ENCODE measurements at places on chromosomes 16 and 17. TPM values are rescaled to one million over a fixed set of nuclear protein-coding genes. Genes with fewer than 3 reads are reported as not detected.

GRCh38 chr17:70562137-70562536 lies 392.8 kb downstream of the KCNJ2 start:
- DNase-seq = no peak

The FOXF1 gene
- polyA plus RNA-seq = 6.0 TPM

DNA sequence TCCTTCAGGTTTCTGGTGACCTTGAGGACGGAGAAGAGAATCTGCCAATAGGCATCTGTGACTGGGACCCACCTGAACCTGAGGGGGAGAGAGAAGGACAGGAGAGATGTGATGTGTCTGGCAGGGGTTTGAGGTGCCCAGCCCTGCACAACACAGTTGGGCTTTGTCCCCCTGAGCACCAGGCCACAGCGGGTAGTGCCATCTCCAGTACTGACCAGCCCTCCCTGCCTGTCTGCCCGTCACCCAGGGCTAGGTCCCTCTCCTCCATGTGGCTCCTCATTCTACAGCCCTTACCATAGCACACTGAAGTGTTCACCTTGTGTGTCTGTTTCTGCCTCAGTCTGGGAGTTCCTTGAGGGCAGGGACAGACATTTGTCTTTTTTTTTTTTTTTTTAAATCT lies 30.8 kb downstream of the NLRP1 start:
- DNase-seq = no peak

DNA sequence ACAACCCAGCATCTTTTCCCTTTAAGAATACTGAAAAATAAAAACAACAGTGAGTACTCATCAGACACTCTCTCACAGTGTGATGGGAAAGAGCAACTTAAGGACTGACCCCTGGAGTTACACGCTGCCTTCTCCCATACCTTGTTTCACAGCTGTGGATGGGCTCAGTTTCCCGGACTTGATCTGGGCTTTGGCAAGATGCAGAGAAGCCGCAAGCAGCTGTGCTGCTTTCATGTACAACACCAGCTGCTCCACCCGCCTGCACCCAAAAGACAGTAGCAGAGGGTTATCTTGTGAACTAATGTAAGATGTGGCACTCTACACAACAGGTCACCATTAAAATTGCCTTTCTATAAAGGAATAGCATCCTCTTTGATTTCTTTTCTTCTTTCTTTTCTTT lies 32.7 kb upstream of the ALDH3A1 start:
- DNase-seq = no peak

DNA sequence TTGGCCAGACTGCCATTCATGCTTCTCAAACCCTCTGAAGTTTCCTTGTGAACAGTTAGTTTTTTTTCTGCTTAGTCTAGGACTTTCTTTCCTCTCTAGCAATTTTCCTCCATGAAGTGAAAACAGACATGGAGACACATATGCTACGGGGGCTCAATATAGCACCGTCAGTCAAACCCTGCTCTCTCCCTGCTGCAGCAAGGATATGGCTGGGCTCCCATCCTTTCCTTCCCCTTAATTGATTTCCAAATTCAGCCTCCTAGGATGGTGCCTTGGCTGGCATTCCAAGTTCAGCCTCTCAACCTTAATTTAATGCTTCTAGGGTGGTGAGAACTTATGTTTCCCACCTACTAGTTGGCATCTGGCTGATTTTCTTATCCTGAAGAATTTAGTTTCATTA lies 436.7 kb downstream of the NPIPA7 start:
- no peak for DNase-seq

DNA sequence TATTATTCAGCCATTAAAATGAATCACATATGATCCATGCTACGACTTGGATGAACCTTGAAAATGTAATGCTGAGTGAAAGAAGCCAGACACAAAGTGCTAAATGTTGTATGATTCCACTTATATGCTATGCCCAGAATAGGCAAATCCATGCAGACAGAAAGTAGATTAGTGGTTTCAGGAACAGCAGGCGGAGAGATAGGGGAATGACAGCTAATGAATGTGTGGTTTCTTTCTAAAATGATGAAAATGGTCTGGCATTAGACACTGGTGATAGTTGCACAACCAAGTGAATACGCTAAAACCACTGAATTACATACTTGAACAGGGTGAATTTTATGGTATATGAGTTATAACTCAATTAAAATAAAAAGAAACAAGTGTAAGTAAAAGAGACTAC lies 121.8 kb upstream of the NOG start:
- DNase-seq = no peak

The CA10 gene
- not detected for polyA plus RNA-seq

DNA sequence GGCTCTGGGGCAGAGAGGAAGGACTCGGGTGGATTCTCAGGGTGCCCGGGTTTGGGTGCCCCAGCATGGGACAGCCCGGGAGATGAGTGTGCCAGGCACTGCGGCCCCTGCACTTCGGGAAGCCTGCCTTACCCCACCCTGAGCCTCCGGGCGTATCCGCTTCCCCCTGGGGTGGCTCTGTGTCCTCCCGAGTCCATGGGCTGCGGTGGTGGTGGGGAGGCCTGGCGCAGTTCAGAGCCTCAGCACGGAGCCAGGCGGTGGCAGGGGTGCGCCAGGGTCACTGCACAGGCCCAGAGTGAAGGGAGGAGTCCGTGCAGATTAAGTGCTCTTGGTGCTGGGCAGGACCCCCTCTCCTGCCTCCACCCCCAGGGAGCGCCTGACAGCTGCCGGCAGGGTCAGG lies 20.7 kb downstream of the MYBBP1A start:
- no peak for DNase-seq

DNA sequence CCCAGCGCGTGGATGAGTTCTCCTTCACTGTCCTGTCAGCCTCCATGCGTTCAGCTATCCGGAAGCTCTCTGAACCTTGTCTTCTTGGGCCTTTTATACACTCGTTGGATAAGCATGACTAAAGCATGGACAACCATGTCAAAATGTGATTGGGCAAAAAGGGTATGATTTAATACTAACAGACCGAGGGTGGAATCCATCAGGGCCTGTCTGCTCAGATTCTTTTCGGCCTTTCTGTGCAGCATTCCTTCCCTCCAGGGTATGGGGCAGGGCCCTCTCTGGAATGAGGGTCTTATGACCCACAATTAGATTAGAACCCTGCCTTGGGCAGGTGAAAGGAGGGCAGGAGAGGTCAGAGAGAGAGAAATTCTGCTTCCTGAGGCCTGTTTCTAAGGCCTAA lies 14.0 kb upstream of the CCL5 start:
- no peak for DNase-seq

- DNase-seq = no peak
Measured at GRCh38 chr17:38545531-38546225, 60.1 kb downstream of the SRCIN1 start.

DNA sequence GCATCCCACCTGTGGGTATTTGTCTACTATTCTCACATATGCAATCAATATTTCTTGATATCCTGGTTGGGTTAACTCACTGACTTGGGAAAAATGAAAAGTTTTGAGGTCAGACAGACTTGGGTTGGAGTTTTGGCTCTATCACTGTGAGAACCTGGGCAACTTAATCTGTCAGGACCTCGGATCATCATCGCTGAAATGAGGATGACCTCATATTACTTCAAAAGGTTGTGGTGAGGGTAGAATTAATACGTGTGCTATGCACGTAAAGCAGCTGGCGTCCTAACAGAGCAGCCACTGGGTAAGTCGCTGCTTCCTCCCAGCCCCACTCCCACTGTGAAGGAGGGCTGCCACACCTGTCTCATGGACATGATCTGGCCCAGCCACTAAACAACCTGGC lies 57.3 kb downstream of the COG7 start:
- no peak for DNase-seq

- no peak for DNase-seq
Measured at GRCh38 chr17:30273373-30273772, 18.4 kb downstream of the BLMH start.

GRCh38 chr16:14608604-14609003 lies 21.5 kb downstream of the PARN start:
- DNase-seq = no peak

The CBLN1 gene
- not detected for polyA plus RNA-seq

- DNase-seq = no peak
Measured at GRCh38 chr17:6639586-6640535, 650 bp downstream of the KIAA0753 start.

DNA sequence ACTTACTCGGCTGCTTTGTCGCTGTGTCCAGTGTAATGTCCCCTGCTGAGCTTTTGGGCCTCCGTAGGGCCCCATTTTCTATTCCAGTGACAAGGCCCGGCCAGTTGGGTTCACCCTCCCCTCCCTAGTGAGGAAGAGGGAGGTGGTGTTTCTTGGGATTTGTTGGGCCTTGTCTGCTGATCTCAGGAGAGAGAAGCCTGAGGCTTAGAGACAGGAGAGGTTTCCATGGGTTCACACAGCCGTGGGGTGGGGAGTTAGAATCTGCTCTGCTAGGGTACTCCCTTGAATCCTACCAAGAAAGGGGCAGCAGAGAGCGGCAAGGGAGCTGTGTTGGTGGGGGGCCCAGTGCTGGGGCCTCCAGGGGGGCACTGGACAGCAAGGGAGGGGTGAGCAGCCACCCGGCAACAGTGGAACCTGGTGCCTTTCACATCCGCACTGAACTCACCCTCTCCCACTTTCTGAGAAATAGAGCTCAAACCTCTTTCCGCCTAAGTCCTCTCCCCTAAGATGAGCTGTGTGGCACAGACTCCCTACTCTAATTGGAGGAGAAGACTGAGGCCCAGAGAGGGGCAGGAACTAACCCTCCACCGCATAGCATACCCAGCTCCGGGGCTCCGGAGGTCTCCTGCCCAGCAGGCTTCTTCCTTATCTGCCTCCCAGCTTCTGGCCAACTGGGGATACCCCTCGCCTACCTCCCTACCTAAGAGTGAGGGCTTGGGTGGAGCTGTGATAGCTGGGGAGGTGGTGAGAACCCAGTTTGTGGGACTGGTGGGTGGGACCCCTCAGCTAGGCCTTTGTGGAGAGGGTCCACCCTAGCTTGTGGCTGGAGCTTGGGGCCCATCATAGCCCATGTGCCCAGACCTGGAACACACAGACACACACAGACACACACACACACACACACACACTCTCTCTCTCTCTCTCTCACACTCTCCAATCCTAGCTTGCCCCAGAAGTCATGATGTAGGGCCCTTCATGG lies 6.8 kb downstream of the TBKBP1 start:
- no peak for DNase-seq

GRCh38 chr16:11780991-11781680 lies 15.9 kb downstream of the ZC3H7A start:
- no peak for DNase-seq

- no peak for DNase-seq
Measured at GRCh38 chr17:38533866-38534497, 71.8 kb downstream of the SRCIN1 start.

- no peak for DNase-seq
Measured at GRCh38 chr17:65265276-65265675, 128.1 kb downstream of the RGS9 start.

The GFAP gene
- 0.13 TPM for polyA plus RNA-seq

DNA sequence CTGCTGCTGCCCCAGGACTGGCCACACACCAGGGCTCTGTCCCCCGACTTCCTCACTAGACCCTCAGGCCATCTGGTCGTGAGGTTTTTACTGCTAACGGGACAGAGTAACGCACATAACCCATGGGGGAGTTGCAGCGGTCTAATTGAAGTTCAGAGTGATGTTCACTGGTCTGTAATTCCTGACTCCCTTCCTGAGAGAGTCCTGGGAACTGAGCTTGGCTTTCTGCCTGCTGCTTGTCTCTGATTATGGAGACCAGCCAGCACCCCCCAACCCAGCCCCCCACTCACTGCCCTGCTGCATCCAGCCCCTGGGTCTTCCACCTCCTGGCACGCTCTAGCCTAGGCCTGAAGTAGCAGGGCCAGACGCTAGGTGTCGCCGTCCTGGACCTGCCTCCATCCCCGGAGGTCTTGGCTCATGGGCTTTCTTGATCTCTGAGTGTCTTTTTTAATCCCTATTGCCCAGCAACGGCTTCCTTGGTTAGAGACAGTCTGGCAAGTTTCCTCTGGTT lies 192.9 kb downstream of the CCDC182 start:
- DNase-seq = no peak

- no peak for DNase-seq
Measured at GRCh38 chr16:50151756-50152155, 1.4 kb upstream of the TENT4B start.

The SLFN12L gene
- not detected for polyA plus RNA-seq

GRCh38 chr17:58399974-58400373 lies 17.4 kb downstream of the RNF43 start:
- DNase-seq = no peak

The PTX4 gene
- polyA plus RNA-seq = not detected

- no peak for DNase-seq
Measured at GRCh38 chr16:59905131-59905530, 1171.0 kb upstream of the GOT2 start.

The PRR35 gene
- not detected for polyA plus RNA-seq

DNA sequence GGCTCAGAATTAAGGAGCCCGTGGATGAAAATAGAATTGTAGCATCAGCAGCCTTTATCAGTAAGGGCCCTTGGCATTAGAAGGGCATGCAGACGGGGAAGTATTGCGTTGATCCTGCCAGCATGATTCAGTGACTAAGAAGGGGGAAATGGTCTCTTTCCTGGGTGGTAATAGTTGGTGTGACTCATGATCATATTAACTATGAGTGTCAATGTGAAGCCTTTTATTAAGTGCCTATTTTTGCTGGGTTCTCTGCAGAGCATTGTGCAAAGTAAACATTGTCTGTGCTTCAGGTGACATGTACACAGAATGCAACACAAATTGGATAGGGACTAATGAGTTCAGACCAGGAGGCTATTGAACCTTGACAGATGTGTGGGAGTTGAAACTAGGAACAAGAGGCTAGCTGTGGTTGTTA lies 24.5 kb downstream of the RCVRN start:
- no peak for DNase-seq

DNA sequence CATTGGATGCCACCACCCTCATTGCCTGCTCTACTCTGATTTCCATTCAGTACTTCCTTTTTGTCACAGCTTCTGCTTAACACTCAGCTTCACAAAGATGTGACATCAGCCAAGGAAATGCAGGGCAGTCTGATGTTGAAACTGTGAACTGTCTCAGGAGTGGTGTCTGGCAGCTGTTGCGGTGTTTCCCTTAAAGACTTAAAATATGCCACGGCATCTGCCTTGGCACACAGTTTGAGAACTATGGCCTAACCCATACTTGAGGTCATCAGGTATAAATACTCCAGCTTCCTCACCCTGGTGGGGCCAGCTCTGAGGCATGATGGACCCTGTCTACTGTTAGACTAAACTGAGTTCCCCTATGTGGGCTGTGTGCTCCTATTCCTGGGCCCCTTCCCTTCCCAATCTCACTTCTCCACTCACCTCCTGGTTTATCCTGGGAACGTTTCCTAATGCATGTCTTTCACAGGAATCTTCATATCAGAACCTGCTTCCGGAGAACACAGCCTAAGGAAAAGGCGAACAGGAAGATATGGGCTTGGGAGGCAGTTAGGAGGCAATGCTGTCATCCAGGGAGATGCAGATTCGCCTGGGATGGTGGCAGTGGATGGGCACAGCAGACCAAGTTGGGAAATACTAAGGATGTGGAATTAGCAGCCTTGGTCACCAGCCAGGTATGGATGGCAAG lies 96.5 kb downstream of the WSCD1 start:
- no peak for DNase-seq

The SLC5A10 gene
- polyA plus RNA-seq = not detected

The SLC38A8 gene
- polyA plus RNA-seq = not detected
